ENCODE measurements at places on chromosomes 3 and 15. TPM values are rescaled to one million over a fixed set of nuclear protein-coding genes. Genes with fewer than 3 reads are reported as not detected.

DNA sequence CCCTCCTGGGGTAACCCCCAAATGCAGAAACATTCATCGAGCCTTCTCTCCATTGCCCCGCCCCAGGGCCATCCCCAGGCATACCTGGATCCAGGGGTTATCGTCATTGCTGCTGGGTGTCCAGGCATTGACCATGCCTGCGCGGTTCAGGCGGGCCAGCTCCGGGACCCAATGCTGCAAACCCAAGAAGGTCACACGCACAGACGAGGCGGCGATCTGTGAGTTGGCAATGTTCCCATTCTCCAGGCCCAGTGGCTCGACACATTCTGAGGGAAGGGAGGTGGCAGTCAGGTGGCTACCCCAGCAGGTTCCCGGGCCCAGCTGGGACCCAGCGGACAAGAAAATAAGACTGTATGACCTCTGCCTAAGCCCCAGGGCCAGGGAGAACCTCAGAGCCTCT, 6.1 kb downstream of the MFGE8 start:
- no peak for DNase-seq

DNA sequence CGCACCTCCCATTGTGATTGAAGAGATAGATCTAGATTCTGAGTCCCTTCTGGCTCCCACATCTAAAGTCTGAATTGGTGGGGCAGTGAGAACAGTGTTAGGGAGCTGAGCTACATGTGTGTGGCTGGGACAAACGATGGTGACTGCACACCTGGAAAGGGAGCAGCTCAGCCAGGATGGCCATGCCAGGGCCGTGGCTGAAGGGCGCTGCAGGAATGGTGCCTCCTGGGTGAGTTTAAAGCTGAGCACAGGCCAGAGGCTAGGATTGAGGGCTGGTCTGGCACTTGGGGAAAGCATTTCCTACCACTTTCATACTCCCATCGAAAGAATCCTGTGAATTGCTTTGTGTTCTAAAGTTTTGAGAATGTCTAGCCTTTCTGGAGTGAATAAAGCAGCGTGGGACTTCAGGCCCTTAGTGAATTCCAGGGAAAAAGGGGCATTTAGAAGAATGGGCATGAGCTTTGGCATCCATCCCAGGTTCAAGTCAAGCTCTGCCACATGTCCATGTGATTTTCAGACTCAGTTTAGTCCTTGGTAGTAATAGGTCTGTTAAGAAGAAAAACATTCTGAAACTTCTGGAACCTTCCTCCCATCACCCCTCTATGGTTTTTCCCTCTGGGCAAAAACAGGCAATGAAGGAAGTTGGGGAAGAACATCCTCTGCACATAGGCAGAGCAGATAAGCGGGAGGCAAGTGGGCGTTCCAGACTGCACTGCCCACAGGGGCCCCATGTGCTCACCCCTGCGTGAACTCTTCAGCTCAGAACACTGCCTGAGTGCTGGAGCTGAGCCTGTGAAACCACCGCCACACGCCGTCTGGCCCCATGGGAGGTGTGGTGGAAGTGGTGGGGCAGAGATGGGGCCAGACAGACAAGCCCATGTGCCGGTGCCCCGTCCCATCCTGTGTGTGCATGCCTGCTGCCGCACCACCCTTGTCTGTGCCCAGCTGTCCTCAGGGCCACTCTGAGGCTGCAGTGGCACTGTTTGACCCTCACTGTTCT, 12.9 kb upstream of the CPNE9 start:
- no peak for DNase-seq

- no peak for DNase-seq
Measured at GRCh38 chr15:51077221-51078153, 17.2 kb downstream of the TNFAIP8L3 start.

GRCh38 chr15:49063402-49064280, 17.4 kb upstream of the SECISBP2L start:
- DNase-seq: no peak

- no peak for DNase-seq
Measured at GRCh38 chr3:184022323-184022722, 4.6 kb upstream of the ABCC5 start.

DNA sequence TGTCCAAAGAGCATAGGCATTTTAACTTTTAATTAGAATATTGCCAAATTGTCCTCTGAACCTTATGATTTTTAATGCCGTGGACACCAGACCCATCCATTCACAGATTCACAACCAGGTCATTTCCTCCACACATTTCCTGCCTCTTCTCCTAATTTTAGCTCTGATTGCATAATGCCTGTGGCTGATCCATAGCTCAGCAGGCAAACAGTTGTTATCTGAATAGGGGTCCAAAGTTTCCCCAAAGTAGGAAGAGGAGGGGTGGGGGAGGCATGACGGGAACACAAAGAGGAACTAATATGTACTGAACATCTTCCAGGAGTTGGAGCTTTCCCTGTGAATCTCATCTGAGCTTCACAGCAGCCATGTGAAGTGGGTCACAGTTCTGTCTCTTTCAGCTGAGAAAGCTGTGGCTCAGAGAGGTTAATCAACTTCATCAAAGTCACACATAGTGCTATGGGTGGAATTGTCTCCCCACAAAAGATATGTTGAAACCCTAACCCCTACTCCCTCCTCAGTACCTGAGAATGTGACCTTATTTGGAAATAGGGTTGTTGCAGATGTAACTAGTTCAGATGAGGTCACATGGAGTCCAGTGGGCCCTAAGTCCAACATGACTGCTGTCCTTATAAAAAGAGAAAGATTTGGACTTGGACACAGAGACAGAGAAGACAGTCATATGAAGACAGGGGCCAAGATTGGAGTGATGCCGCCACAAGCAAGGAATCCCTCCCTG, 106.7 kb upstream of the AGBL1 start:
- peak; percentile 58 for DNase-seq

GRCh38 chr15:28943611-28944230, 57.9 kb downstream of the APBA2 start:
- no peak for DNase-seq

GRCh38 chr3:147431751-147432150, 22.6 kb downstream of the ZIC1 start:
- DNase-seq: no peak

DNA sequence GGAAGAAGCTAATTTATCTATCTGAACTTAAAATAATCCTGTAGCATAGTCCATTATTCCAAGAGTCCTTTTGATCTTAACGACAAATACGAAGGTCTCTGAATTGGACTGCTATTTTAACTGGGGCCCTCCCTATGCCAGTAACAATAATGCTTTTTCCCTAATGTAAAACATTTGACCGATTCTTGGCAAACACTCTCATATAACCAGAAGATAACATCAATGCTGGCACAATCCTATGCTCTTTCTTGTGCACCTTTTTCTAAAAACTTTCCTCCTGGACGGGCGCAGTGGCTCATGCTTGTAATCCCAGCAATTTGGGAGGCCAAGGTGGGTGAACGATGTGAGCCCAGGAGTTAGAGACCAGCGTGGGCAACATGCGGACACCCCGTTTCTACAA, 3.9 kb downstream of the LRRFIP2 start:
- DNase-seq: no peak

DNA sequence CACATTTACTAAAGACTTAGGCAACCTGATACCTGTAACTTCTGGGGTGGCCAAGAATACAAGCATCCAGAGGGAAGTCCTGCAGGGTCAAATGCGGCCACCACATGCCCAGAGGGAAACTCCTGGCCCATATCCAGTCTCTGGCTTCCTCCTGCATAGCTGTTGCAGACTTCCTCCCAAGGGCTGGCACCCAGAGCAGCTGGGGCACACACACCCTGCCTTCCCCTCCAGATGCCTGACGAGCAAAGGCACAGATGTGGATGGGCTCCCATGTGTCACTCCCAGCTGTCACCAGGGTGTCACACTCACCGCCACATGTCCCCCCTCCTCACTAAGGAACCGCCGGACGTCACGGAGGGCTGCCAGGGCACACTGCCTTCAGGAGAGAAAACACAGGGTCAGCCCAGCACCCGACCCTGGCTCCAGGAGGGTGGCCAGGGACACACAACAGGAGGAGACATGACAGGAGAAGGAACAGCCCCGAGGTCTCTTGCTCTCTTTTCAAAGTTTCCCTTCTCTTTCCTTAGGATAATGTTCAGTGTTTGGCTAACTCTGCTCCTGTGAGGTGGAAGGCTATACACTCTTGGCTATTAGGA, 13.2 kb downstream of the PFKFB4 start:
- no peak for DNase-seq

GRCh38 chr3:158337110-158337509, 227.2 kb downstream of the RSRC1 start:
- DNase-seq: no peak

DNA sequence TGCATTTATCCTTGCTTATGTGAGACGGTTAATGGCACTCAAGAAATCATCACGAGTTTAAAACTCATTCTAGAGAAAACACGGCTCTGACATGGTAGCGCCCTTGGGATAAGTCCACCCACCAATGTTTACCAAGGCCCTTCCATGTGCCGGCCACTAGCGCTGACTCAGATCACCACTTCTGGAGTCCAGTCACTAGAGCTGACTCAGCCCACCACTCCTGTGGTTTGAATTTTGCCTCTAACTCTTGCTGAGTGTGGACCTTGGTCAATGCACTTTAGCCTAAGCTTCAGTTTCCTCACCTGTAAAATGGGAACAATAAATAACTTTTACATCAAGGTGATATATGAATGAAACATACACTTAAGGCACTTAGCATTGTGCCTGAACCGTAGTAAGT, 358.4 kb upstream of the PROK2 start:
- peak; percentile 54 for DNase-seq

- no peak for DNase-seq
Measured at GRCh38 chr3:47870156-47870555, 67.2 kb downstream of the DHX30 start.

- DNase-seq: no peak
Measured at GRCh38 chr3:58383476-58383875, 50.2 kb downstream of the PDHB start.

DNA sequence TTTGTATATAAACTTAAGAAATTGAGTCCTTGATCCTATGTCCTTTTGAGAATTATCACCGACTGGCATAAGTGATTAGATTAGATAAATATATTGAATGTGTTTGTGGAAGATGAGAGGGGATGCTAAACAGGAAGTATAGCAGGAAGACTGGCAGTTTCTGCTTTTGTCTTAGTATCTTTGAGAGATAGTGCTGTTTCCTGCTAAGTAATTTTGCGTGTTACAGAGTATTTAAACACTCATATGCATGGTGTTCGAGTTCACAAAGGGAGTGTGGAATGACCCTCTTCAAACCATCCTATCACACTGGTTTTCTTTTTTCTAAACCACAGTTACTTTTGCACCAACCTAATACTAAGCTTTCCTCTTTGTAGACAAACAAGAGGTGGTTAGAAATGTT, 106.0 kb downstream of the KLHL25 start:
- DNase-seq: no peak

DNA sequence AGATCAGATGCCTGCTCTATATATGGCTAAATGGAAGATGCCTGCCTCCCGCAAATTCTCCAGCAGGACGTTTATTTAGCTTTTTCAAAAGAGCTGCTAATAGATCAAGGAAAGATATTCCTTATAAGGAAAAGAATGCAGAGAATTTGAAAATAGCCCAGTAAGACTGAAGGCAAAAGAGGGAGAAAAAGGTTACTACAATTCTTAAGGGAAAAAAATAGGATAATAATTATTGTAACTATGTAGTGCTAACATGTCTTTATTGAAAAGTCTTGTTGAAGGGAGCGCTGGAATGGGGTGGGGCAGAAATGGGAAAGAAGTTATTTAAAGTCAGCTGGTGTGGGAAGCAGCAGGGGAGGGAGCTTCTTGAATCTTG, 2.9 kb downstream of the TPM1 start:
- DNase-seq: no peak

DNA sequence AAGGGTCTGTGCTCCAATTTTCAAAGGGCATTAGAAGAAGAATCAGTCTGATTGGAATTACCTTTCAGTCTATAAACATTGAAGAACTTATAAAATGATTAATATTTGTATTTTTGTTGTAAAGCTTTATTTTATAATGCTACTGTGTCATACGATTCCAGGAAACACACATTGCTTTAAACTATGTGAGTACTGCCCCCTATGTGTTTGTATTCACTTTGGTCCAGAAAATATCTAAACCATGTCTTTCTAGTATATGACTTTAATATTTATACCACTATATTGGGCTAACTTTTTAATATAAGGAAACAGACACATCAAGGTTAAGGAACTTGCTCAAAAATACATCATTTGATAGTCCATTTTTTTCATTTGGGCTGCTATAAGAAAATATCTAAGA, 3.2 kb upstream of the RIOX2 start:
- DNase-seq: no peak

The ADAMTS7 gene
- not detected for total RNA-seq

The C3orf20 gene
- 0.04 TPM for total RNA-seq

The GRIP2 gene
- 0.08 TPM for total RNA-seq

The SLCO2A1 gene
- total RNA-seq: not detected

The CCDC33 gene
- not detected for total RNA-seq

The IQCH gene
- 0.48 TPM for total RNA-seq

The PLCD1 gene
- total RNA-seq: 11.4 TPM

The INKA1 gene
- not detected for total RNA-seq

The GUCA1C gene
- total RNA-seq: not detected

The CTXND1 gene
- total RNA-seq: 2.1 TPM
